ENCODE measurements at places on chromosomes 5 and 9. TPM values are rescaled to one million over a fixed set of nuclear protein-coding genes. Genes with fewer than 3 reads are reported as not detected.

Gene MYMK
- total RNA-seq = not detected

Gene TEX10
- total RNA-seq = 51.3 TPM

Gene SPATA6L
- total RNA-seq = 0.43 TPM

Gene HACD4
- 1.8 TPM for total RNA-seq

Gene FBLL1
- total RNA-seq = 0.29 TPM

Gene PDLIM4
- total RNA-seq = 26.9 TPM

Gene C5orf47
- not detected for total RNA-seq

Gene OR1J2
- not detected for total RNA-seq

Gene ENTREP1
- 0.14 TPM for total RNA-seq

Gene PCSK5
- 1.8 TPM for total RNA-seq

Gene PKN3
- 3.1 TPM for total RNA-seq

Gene FOXD4L4
- total RNA-seq = 0.14 TPM

Gene WWC1
- 4.7 TPM for total RNA-seq

Gene NACC2
- total RNA-seq = 28.2 TPM

Gene FOXD4L3
- not detected for total RNA-seq

Gene PKD2L2
- not detected for total RNA-seq

Gene SLF1
- 9.9 TPM for total RNA-seq

Gene CHSY3
- 15.6 TPM for total RNA-seq

Gene BARHL1
- not detected for total RNA-seq

Gene HSPB3
- 1.0 TPM for total RNA-seq

Gene LRRC19
- not detected for total RNA-seq

Gene DNAH5
- total RNA-seq = 0.66 TPM

Gene FOXI1
- total RNA-seq = not detected

Gene SPARC
- 1,594 TPM for total RNA-seq

Gene CCDC192
- not detected for total RNA-seq

Gene OR1Q1
- total RNA-seq = not detected

Gene RASGEF1C
- not detected for total RNA-seq

Gene CDH9
- total RNA-seq = not detected

Gene KCNV2
- not detected for total RNA-seq
